ENCODE measurements at places on chromosomes 5 and 9. TPM values are rescaled to one million over a fixed set of nuclear protein-coding genes. Genes with fewer than 3 reads are reported as not detected.

Gene SERF1A
- 11.4 TPM for total RNA-seq

Gene FGD3
- total RNA-seq = 61.9 TPM

Gene DMAC1
- 35.3 TPM for total RNA-seq

Gene ZCCHC7
- 70.8 TPM for total RNA-seq

Gene FLT4
- not detected for total RNA-seq

Gene SLC2A6
- 32.9 TPM for total RNA-seq

Gene BTNL3
- total RNA-seq = not detected

Gene MZB1
- total RNA-seq = 47.1 TPM

Gene GLRA1
- not detected for total RNA-seq

Gene PCDHGA3
- total RNA-seq = 0.51 TPM

Gene FOXD4
- 0.55 TPM for total RNA-seq

Gene IL33
- total RNA-seq = not detected

Gene TRIM7
- 0.32 TPM for total RNA-seq

Gene ASPN
- total RNA-seq = not detected

Gene ST8SIA4
- 105 TPM for total RNA-seq

Gene SOX30
- total RNA-seq = 0.47 TPM

Gene RMRP
- total RNA-seq = 8,247 TPM

Gene IGIP
- total RNA-seq = 4.8 TPM

Gene SPAG8
- 4.0 TPM for total RNA-seq

Gene TMEM267
- 16.3 TPM for total RNA-seq

Gene CMYA5
- total RNA-seq = 0.11 TPM

Gene PDE6A
- total RNA-seq = not detected

Gene C9orf50
- not detected for total RNA-seq

Measured in activated B cell treated with CpG ODN at 0.5 μM for 24 hours (primary cell).